SJSA1 (cell line): ENCODE measurements at places on chromosomes 5 and 9.

DNA sequence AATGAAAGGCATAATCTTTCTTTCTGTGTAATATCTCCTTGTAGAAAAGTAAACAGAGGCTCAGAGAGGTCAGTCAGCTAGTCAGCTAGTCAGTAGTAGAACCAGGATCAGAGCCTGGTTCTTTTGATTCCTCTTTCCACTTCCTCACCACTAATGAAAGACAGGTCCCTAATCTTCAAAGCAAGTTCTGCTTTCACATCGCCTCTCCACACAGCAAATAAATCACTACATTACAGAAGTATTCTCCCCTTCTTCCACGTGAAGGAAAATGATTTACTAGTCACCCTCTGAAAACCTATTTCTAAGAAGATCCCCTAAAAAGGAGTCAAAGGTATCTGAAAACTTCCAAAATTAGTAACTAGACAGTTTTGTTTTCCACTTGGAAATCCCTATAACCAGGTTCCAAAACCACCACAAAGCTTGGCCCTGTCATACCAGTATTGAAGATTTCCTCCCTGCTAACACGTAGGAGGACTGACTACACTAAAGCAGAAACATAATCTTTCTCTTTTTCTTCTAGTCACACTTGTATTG is 140.5 kb upstream of the TARS1 start:
- peak overlapping the region; percentile 21 for H3K27ac ChIP-seq
- H3K4me3 ChIP-seq, result no peak overlapping the region
- no peaks in the 10 kb centered on the region for H3K27me3 ChIP-seq
- no peaks in the 10 kb centered on the region for H3K36me3 ChIP-seq
- no peak for DNase-seq

DNA sequence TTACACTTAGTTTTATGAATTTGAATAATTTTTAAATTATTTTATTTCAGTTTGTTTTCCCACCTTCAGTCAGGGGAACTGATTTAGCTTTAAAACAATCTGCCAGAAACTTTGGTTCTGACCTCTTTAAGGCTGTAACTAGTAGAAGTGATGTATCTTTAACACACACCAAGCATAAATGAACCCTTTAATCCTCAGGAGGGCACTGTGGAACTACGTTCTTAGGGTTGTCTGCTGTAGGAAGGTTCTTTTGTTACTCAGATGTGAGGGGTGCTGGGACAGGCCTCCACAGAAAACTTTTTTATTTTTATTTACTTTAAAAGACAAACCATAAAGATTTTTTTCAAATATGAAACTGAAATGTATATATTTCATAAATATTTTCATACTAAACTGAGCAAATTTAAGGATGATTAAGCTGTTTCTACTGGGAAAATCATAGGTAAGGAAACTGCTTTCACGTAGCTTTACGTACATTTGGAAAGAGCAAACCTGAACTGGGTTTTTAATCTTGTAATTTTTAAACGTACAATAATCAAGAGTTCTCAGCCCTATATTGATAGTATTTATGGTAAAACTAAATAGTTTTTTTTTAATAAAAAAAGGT is 5.3 kb downstream of the KLF4 start:
- no peak overlapping the region for H3K27ac ChIP-seq
- H3K4me3 ChIP-seq, result no peak overlapping the region
- H3K4me1 ChIP-seq, result peaks cover 14% of the 10 kb centered on the region
- no peaks in the 10 kb centered on the region; the same call in 1 of the 2 replicates for H3K36me3 ChIP-seq

DNA sequence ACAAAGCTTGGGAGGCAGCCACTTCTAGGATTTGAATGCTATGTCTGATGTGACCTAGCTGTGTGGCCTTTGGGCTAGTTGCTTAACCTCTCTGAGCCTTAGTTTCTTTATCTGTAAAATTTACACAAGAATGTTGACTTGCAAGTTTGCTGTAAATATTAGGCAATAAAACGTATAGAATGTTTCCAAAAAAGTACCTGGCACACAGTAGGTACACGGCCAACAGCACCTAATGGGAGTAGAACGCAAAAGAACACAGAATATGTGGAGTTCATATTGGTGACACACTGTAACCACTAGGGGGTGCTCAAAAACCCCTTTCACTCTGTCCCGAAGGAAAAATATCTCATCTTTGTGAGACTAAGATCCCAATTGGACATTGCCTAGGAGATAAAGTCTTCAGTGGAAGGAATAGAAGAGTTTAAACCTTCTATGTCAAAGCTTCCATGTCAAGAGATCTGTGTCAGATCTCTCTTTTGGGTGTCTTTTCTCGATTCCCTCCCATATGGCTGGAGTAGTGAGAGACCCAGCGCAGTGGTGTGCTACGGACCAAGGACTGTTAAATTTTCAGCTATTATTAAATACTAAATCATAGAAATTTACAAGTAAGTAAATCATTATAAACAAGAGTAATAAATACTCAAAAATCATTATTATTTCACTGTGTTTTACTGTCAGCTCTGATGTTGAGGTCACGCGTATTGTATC is 145.4 kb upstream of the RAD23B start:
- no peak for DNase-seq
- H3K36me3 ChIP-seq, result no peaks in the 10 kb centered on the region
- no peak overlapping the region for H3K4me3 ChIP-seq

DNA sequence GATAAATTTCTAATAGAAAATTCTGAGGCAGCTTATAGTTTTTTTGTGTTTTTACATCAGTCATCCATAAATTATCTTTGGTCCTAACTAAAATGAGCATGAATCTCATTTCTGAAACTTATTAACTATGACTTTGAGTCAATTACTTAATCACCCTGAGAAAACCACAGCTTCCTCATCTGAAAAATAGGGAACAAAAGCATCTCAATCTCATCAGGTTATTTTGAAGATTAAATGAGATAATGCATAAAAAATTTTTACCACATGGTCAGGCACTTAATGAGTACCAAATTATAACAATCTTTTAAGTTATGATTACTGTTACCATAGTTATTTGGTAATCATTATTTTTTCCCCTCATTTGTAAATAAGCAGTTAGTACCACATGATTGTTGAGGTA is 279.1 kb downstream of the MAST4 start:
- no peaks in the 10 kb centered on the region for H3K36me3 ChIP-seq
- H3K4me3 ChIP-seq, result no peak overlapping the region
- H3K4me1 ChIP-seq, result no peaks in the 10 kb centered on the region
- DNase-seq, result no peak

DNA sequence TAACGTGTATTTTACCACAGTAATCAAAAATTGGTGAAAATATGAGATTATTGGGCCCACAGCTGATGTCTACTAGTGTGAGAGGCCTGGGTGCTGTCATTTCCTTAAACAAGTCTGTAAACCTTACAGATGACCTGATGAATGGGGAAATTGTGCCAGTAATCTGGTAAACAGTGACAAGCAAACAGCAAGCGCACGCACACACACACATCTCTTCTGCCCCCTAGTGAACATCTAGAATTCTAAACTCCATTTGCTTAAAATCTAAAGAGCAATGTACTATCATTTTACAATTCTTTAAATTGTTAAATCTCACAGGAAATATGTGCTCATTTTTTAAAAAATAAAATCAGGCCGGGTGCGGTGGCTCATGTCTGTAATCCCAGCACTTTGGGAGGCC is 7.5 kb upstream of the RAPGEF1 start:
- no peaks in the 10 kb centered on the region for H3K36me3 ChIP-seq
- no peak overlapping the region for H3K27ac ChIP-seq
- H3K4me3 ChIP-seq, result no peak overlapping the region

- H3K27ac ChIP-seq, result no peak overlapping the region
- H3K27me3 ChIP-seq, result no peaks in the 10 kb centered on the region
- H3K36me3 ChIP-seq, result peaks cover 64% of the 10 kb centered on the region
- H3K4me1 ChIP-seq, result peaks cover 47% of the 10 kb centered on the region
Measured at GRCh38 chr9:130696996-130697395, 3.4 kb downstream of the EXOSC2 start.

- H3K4me1 ChIP-seq, result peaks cover 11% of the 10 kb centered on the region
- H3K36me3 ChIP-seq, result peaks cover 20% of the 10 kb centered on the region
- peak overlapping the region; percentile 83 for H3K4me3 ChIP-seq
- H3K27ac ChIP-seq, result peak overlapping the region; percentile 30
- H3K27me3 ChIP-seq, result no peaks in the 10 kb centered on the region
- DNase-seq, result no peak
Measured at GRCh38 chr5:218457-219291, 554 bp downstream of the SDHA start.

DNA sequence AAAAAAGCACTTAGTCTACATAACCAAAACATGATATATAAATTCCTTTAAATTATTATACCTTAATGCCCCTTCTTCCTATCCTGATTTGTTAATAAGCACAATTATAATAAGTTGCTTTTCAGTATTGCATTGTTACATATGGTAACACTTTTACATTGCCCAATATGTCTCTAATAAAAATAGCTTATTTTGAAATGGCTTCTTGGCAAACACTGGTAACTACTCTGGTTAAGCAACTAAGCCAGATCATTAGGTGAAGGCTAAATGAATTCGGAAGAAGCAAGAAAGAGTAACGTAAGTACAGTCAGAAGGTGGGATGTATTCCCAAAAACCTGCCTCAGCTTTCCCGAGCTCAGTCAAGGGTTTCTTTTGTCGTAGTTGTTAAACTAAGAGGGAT is 85.3 kb downstream of the TTC39B start:
- H3K4me1 ChIP-seq, result no peaks in the 10 kb centered on the region
- no peak overlapping the region for H3K27ac ChIP-seq
- no peaks in the 10 kb centered on the region for H3K36me3 ChIP-seq

GRCh38 chr9:111937781-111938426 is 41.3 kb downstream of the UGCG start:
- H3K4me1 ChIP-seq, result peaks cover 19% of the 10 kb centered on the region
- DNase-seq, result no peak
- H3K27me3 ChIP-seq, result no peaks in the 10 kb centered on the region
- H3K27ac ChIP-seq, result no peak overlapping the region
- no peak overlapping the region for H3K4me3 ChIP-seq

DNA sequence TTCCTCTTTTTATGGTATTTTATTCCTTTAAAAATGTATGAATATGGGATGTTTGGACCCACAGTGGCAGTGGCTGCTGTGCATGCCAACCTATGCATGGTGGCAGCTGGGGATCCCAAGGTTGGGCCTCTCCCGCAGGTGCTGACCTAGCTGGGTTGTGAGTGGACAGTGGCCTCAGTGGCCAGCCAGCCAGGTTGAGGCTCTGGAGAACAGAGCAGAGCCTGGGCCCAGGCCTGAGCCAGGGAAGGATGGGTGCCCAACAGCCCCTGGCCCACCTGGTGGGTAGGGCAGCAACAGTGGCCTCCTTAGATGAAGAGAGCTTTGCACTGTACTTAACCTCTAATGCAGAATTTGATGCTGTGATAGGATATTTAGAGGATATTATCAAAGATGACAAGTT is 624.8 kb downstream of the CHSY3 start:
- DNase-seq, result no peak
- no peak overlapping the region for H3K4me3 ChIP-seq
- H3K4me1 ChIP-seq, result peaks cover 13% of the 10 kb centered on the region
- no peak overlapping the region for H3K27ac ChIP-seq
- H3K27me3 ChIP-seq, result no peaks in the 10 kb centered on the region

GRCh38 chr5:132458651-132459030 is 31.9 kb downstream of the IRF1 start:
- DNase-seq, result no peak
- H3K27ac ChIP-seq, result peak overlapping the region; percentile 95
- no peaks in the 10 kb centered on the region for H3K36me3 ChIP-seq
- H3K27me3 ChIP-seq, result no peaks in the 10 kb centered on the region
- H3K4me3 ChIP-seq, result no peak overlapping the region
- peaks cover 57% of the 10 kb centered on the region for H3K4me1 ChIP-seq

DNA sequence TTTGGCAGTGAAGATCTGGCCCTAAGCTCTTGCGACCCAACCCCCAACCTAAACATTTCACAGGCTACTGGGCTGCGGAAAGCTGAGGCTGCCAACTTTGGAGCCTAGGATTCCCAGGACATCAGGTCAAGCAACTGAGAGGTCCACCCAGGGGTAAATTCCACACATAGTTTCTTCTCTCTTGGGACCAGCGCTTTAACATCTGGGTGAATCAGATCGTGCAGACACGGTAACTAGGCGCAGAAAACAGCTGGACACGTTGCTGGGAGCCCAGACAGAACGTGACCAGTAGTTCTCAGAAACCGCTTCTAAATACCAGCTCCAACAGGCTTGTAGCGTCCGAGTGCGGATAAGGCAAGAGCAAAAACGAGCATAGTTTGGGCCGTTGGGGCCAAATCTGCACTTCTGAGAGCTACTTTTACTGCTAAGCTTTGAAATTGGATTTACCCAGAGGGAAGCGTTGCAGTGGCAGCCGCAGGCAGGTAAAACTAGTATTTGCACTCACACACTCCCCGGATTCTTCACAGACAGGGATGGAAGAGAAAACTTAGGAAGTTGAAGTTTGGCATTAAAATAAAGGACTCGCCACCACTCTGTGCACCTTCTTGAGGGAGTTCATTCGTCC is 11.8 kb downstream of the ITGA1 start:
- DNase-seq, result peak; percentile 82
- peaks cover 46% of the 10 kb centered on the region for H3K4me1 ChIP-seq
- peak overlapping the region; percentile 47 for H3K4me3 ChIP-seq
- H3K36me3 ChIP-seq, result peaks cover 34% of the 10 kb centered on the region
- no peaks in the 10 kb centered on the region for H3K27me3 ChIP-seq

- H3K27me3 ChIP-seq, result no peaks in the 10 kb centered on the region
- DNase-seq, result no peak
- no peak overlapping the region for H3K4me3 ChIP-seq
Measured at GRCh38 chr5:27325513-27325912, 287.1 kb upstream of the CDH9 start.

- H3K4me3 ChIP-seq, result no peak overlapping the region
- no peaks in the 10 kb centered on the region for H3K4me1 ChIP-seq
- peaks cover 4% of the 10 kb centered on the region; the same call in 1 of the 2 replicates for H3K36me3 ChIP-seq
- H3K27ac ChIP-seq, result no peak overlapping the region
Measured at GRCh38 chr9:113998114-113998513, 80.0 kb downstream of the AMBP start.

GRCh38 chr5:39005566-39006232 is 68.5 kb downstream of the RICTOR start:
- H3K27me3 ChIP-seq, result no peaks in the 10 kb centered on the region
- H3K27ac ChIP-seq, result no peak overlapping the region
- DNase-seq, result no peak
- no peaks in the 10 kb centered on the region; the same call in 1 of the 2 replicates for H3K36me3 ChIP-seq

DNA sequence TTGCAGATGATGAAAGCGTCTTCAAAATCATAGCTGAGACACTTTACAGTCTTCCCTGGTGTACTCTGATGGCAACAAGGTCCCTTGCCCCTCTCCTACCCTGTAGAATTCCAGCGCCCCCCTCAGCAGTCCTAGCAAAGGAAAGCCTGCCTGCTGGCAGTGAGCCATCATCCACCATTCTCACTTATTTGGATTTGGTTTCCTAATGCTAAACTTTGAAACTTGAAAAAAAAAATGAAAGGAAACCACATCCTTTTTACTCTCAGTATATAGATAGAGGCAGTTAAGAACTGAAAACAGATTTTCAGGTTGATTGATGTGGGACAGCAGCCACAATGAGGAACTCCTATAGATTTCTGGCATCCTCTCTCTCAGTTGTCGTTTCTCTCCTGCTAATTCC is at the start of gene GZMA:
TSS of gene GZMA (plus strand) at position 299 of the 400 bp plus-strand sequence. CDS start at position 336, 37 bp downstream.
- no peak within 1 kb of the TSS for H3K27ac ChIP-seq
- no peaks in the 10 kb centered on the region for H3K4me1 ChIP-seq
- DNase-seq, result no peak
- no peaks in the 10 kb centered on the region for H3K27me3 ChIP-seq

GRCh38 chr5:174317256-174317894 is 271.9 kb downstream of the NSG2 start:
- H3K4me3 ChIP-seq, result no peak overlapping the region
- 0 out of 2 replicates have a peak, but pooled peaks cover 7% of the 10 kb centered on the region for H3K27me3 ChIP-seq
- H3K27ac ChIP-seq, result no peak overlapping the region
- H3K4me1 ChIP-seq, result peaks cover 7% of the 10 kb centered on the region
- H3K36me3 ChIP-seq, result no peaks in the 10 kb centered on the region

- no peak for DNase-seq
- H3K36me3 ChIP-seq, result no peaks in the 10 kb centered on the region; the same call in 1 of the 2 replicates
- peak overlapping the region; percentile 83 for H3K27ac ChIP-seq
- peaks cover 54% of the 10 kb centered on the region for H3K4me1 ChIP-seq
- H3K4me3 ChIP-seq, result no peak overlapping the region
Measured at GRCh38 chr5:169785771-169786618, 148.9 kb downstream of the DOCK2 start.
